ENCODE measurements at places on chromosomes 3 and 15.

DNA sequence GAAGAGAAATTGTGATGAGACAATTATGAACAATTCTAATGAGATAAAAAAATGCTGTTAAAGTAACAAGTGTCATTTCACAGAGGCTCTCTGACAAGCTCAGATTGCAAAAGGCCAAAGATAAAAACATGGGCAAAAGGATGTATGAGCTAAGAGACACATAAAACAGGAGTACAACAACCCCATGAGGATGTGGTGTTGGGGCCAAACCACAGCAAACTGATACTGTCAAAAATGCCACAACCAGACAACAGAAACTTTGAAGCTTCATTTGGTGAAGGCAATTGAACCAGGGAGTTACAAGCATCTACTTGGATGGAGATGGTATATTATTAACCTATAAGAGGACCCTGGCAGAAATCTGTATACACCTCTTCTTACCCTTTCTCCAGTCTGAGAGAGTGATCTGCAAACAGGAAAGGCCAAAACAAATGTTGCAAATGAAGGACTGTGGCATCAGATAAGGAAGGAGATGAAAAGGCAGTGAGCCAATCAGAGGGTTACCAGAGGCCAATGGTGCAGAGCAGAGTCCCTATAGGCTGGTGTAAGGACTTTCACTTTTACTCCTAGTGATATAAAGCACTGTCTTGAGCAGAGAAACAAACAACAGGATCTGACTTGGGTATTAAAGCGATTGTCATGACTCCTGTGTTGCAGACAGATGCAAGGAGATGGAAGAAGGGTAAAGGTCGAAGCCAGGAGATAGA is 659.0 kb downstream of the NTRK3 start:
- no peak for DNase-seq

DNA sequence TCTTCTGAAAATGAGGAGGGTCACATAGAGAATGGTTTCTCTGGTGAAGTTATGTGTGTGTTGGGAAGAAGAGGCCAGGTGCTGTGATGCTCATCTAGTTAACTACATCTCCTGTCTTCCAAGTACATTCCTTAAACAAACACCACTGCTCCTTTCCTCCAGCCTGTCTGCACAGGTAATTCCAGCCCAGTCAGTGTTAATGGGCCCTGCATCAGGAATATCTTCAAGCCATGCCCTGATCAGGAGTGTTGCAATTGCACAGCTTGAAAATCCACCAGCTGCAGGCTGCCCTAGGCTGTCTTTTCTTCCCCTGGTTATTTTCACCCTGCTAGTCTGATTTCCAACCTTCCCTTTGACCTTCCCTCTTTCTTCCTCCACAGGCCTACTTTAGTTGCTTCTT is 41.9 kb upstream of the LMOD3 start:
- no peak for DNase-seq

DNA sequence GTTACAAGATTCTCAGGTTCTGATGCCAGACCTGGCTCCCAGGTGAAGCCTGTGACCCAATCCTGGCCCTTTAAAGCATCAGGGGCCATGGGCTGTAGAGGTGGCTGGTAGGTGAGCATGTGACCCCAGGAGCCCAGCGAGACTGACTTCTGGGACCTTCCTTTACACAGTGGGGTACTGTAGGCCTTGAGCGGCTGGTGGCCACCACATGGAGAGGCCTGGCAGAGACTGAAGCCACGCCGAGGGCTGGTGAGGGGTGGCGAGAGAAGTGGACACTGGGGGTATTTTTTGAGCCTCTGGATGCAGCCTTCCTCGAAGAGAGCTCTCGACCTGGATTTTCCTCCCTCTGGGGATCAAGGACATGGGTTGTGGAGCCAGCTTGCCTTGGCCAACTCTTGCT is 71.2 kb upstream of the ITGA11 start:
- no peak for DNase-seq

- peak; percentile 32 for DNase-seq
Observed at GRCh38 chr3:8336456-8336855, 165.2 kb upstream of the LMCD1 start.

DNA sequence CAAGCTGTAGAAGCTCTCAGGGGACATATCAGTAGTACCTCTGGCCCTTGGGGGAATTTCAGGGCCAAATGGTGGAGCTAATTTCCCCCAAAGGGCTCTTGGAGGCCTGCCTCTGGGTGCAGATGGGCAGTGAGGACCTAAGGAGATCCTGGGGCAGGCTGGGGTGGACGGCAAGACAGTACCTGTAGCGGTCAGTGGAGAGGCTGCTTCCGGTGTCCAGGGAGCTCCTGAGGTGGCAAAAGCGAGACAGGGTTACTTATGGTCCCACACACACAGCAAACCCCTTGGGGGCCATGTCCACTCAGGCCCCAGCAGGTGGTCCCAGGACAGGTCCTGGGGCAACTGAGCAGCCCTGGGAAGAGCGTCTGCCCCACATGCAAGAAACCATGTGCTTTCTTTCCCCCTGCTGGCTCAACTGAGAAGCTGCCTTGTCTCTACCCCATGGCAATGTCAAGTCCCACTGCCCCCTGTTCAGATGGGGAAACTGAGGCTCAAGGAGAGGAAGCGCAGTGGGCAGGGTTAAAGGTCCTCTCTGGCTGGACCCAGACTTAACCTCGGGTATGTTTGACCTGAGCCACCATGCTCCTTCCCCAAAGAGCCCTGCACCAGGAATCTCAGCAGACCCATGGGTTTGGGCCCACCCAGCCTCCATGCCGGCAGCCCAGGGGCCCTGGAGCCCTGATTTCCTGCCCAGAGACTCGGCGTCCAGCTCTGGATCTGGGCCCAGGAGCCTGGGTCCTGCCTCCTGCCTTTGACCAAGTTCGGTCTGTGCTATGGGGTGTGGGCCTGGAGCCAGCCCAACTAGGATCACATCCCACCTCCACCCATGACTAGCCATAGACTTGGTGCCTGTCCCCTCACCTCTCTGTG is 25.7 kb downstream of the IQSEC1 start:
- no peak for DNase-seq

GRCh38 chr3:128867200-128868125 is 12.0 kb upstream of the ACAD9 start:
- DNase-seq, result no peak

GRCh38 chr15:58065445-58066041 is at the start of gene ALDH1A2:
TSS of gene ALDH1A2 (minus strand) at chr15:58065711. CDS start at chr15:58065650, 61 bp downstream.
- no peak for DNase-seq

- no peak for DNase-seq
Observed at GRCh38 chr15:68885070-68885469, 45.3 kb upstream of the SPESP1 start.

GRCh38 chr3:48426944-48427629 is 2.8 kb downstream of the PLXNB1 start:
- DNase-seq, result no peak

GRCh38 chr3:14154895-14155440 is 23.4 kb downstream of the XPC start:
- DNase-seq, result no peak

GRCh38 chr3:138781012-138781470 is 53.7 kb downstream of the PIK3CB start:
- no peak for DNase-seq

DNA sequence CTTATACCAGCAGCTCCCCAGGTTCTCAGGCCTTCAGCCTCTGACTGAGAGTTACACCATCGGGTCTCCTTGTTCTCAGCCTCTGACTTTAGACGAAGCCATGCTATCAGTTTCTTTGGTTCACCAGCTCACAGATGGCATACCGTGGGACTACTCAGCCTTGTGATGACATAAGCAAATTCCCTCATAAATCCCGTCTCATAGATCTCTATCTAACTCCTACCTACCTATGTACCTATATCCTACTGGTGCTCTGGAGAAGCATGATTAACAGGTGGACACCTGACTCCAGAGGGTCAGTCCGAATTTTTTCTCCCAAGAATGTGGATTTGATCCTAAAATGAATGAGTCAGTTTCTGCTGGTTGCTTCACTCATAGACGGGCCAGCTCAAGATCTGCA is 59.1 kb upstream of the CDV3 start:
- no peak for DNase-seq

DNA sequence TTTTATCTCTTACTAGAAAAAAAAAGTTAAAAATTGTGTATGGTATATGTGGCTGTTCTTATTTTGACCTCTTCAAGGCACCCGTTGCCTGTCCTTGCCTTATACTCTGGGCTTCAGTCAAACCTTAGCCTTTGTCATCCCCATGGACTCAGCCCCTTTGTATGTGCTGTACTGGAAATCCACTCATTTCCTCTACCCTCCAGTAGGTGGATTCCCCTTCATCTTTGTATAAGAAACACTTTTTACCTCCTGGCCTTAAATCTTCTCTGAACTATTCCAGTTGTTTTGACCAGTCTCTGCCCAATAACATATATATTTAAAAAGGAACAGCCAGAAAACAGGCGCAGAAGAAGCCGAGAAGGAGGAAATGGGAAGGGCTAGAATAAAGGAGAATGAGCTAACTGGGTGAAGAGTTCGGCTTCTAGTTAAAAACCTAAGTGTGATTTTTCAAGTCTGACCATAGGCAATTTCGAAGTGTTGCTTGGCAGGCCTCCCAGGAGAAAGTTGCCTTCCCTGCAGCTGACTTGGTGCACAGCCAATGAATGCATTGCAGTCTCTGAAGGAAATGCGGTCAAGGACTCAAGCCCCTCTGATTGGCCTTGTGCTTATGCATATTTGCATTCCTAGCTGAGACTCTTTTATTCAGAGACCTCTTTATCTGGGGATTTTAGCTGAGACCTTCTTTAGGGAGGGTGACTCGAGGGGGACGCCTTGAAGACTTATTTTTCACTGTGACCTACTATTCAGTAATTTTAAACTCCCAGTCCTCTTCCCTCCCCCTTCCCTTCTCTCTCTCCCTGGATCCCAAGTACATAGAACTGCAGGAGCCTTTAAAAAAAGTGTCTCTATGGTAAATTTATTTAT is 277.4 kb downstream of the ROBO1 start:
- DNase-seq, result no peak

DNA sequence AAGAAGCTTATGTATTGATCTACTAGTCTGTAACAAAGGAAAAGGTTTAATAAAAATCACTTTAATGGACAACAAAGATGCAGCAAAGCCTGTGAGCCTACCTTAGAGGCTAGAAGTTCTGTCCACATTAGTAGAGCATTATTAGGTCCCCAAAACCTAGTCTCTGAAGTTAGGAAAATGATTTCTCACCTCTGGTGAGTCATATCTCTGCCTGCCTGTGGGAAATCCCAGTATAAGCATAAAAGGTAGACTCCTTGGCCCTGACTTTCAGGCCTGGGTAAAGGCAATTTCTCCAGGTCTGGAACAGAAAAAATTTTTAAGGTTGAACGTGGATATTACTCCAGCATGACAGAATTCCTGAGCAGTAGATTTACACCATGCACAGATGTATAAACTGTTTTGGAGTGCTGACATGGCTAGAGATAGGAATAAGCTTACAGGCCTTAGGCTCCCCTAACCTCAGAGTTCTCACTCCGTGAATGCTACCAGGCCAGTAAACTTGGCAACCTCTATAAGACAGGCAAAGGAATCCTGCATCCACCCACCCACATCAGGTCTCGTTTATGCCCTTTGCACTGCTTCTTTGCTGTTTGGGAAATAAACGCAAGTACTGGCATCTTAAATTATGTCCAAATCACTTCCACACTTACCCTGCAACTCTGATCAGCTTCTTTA is 104.1 kb downstream of the SERPINI1 start:
- no peak for DNase-seq

GRCh38 chr3:103388214-103388613 is 953.4 kb downstream of the ZPLD1 start:
- no peak for DNase-seq

GRCh38 chr3:83514130-83514914 is 1444.5 kb upstream of the CADM2 start:
- DNase-seq, result peak; percentile 44

- DNase-seq, result no peak
Observed at GRCh38 chr15:86237111-86237500, 157.4 kb downstream of the AGBL1 start.

GRCh38 chr3:110327870-110328269 is 743.7 kb upstream of the NECTIN3 start:
- DNase-seq, result no peak

- DNase-seq, result no peak
Observed at GRCh38 chr3:100189444-100189964, 71.3 kb upstream of the TBC1D23 start.

DNA sequence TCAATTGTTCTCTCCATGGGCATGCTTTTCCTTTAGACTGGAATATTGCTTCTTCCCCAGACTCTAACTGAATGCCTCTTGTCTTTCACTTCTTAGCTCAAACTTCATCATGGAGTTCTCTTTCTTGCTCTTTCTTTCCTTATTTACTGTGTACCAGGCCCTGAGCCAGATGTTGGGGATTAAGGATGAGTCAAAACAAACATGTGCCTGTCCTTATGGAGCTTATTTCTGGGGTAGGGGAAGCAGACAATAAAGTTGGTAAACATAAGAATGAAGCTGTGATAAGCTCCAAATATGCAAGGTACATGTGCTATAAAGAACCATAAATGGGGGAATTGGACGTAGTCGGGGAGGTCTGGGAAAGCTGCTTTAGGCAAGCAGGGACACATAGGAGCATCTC is 145.8 kb downstream of the ALDH1A2 start:
- no peak for DNase-seq

DNA sequence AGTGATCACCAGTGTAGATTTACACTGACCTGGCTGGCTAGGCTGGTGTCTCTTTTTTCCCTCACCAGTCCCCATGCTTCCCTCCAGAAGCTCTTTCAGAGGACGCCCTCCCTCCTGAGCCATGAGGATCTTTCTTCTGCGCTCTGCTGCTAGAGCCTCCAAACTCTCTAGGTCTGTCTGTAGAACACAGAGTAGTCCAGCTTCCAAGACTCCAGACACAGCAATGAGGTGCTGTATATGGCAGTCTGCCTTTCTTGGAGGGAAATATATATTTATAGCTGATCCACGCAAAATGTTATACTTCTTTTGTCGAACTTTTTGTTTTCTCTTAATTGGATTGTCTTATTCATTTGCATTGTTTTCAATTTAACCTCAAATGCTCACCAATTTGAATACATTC is 1121.8 kb downstream of the ROBO2 start:
- DNase-seq, result no peak

- DNase-seq, result no peak
Observed at GRCh38 chr3:195004512-195005250, 266.3 kb downstream of the XXYLT1 start.

- no peak for DNase-seq
Observed at GRCh38 chr3:136952292-136952691, 5.5 kb upstream of the IL20RB start.

GRCh38 chr3:3589715-3590130 is 209.5 kb upstream of the LRRN1 start:
- DNase-seq, result no peak

- DNase-seq, result no peak
Observed at GRCh38 chr3:53511246-53511645, 16.8 kb downstream of the CACNA1D start.

GRCh38 chr3:129593595-129594339 is 12.7 kb downstream of the PLXND1 start:
- no peak for DNase-seq

GRCh38 chr3:70963431-70964275 is 619.9 kb downstream of the FOXP1 start:
- peak; percentile 57 for DNase-seq

- no peak for DNase-seq
Observed at GRCh38 chr15:20348900-20349773, 192.5 kb downstream of the GOLGA6L6 start.

DNA sequence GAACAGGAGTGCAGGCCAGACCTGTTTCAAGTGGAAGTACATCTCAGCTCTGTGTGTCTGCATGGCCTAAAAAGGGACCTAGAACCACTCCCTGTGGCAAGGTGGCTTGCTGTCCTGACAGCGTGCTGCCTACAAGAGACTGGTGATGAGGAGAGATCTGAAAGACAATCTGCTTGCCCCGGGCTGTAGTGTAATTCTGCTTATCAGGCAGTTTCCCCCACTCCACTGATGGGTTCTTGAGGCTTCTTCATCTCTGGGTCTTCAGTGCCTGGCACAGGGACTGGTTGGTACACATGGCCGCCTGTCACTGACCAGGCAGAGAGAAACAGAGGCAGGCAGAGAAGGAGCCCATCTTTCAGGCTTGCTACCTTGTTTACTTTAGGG is 57.6 kb downstream of the HEG1 start:
- DNase-seq, result no peak
